ENCODE measurements at places on chromosomes 5 and 9.

DNA sequence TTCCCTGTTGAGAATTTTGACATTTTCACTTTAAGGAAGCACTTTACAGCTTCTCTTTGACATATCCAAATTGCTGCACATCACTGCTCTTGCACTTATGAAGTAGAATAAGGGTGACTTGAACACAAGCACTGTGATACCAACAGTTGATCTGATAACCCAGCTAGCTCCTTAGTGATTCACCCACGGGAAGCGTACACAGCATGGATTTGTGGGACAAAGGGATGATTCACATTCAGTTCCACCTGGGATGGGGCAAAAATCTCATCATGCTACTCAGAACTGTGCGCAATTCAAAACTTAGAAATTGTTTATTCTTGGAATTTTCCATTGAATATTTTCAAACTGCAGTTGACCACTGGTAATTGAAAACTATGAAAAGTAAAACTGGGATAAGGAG is 1565.5 kb upstream of the CDH9 start:
- no peak for DNase-seq

DNA sequence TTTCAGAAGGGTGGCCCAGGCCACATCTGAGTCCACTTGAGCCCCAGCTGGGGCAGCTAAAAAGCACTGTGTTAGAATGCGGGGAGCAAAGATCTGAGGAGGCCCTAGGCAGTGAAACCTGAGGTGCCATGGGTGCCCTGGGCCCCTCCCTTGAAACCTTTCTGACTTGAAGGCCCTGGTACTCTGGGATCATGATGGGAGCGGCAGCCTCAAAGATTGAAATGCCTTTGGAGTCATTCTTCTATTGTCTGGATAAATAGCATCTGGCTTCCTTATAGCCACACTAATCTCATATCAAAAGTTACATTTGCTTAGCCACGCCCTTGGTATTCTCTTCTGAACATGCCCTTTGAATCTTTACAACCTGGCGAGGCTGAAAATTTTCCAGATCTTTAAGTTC is 7.7 kb upstream of the SEMA5A start:
- no peak for DNase-seq

GRCh38 chr5:41927604-41928003 is 2.5 kb downstream of the FBXO4 start:
- DNase-seq, result no peak

GRCh38 chr5:56358703-56359681 is 125.9 kb upstream of the ANKRD55 start:
- no peak for DNase-seq

DNA sequence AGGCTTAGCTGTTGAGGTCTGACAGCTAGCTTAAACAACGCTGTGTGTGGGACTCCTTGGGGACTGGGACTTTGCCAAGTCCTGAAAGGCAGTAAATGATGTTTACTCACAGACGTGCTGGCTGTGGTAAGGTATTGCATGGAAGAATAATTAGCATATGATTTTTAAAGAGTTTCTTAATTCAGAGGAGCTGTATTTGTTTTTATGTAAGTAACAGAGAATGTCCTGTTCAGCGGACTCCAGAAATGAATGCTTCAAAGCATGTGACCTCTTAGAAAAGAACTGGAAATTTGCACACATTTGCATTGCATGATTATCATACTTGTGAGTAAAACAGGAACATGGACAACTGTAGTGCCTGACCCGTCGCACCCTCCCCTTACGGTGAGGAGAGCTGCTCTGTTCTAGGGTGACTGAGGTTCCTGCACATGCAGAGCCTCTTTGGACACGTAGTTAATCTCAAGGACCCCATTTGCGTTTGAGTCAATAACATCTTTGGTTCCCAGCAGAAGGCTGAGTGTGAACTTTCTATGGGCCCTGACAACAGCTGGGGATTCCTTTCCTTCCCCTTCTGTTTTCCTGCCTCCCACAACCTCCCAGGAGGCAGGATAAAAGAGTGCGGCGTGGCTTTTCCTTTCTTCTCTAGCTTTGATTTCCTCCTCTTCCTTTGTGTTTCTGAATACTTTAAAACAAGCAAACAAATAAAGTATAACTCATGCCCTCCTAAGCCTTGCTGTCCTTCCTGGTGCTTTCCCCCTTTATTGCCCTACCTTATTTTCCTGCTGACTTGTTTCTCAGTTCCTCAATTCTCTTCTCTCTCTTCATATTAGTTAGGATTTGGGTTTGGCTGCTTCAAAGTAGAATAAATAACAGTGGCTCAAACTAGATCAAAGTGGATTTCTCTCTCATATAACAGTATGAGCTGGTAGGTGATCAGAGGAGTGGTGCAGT is 157.2 kb upstream of the CD180 start:
- no peak for DNase-seq

All from effector memory CD8-positive, alpha-beta T cell (primary cell).